ENCODE measurements at places on chromosomes 5 and 9.

- no peak for DNase-seq
Observed at GRCh38 chr9:118367383-118367782, 663.2 kb downstream of the TLR4 start.

DNA sequence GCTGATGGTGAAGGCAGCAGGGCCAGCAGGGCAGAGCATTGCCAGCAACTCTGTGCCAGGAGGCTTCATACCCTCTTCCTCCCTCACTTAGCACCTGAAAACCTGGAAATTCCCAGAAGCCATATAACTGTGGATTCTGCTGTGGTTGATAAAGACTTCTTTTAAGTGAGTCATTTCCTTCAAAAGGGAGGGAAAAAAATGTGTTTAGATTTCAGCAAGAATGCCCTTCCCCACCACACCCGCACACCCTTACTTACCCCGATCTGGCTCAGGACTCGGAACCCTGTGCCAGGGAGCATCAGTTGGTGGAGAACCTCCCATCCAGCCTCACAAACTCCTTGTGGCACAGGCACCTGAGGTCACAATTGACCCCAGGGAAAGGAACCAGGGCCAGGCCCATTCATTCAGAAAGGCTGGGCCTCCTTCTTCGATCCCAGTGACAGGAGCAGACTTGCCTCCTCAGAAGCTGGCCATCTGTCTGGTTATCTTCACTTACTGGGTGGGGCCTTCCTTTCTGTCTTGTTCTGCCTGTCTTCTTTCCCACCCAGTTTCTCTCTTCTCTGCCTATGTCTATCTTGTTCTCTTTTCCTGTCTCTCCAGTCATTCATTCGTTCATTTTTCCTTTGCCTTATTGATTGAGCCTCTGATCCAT lies 62.6 kb downstream of the PLAC8L1 start:
- no peak for DNase-seq

DNA sequence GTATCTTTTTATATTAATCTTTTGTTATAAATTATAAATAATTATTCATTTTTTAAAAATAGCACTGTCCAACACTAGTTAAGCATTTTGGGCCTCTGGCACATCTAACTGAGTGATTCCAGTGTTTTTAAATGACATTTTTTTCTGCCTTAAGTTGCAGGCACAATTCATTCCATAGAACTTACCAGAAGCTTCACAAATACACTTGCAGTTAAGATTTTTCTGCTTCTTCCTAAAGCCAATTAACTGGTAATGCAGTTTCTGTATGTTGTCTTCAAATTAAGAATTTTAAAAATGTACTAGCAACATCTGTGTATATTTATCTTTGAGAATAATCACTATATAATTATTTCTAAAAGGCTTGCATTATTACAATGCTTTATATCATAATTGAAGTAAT lies 11.2 kb upstream of the NFIB start:
- DNase-seq: no peak

- DNase-seq: no peak
Observed at GRCh38 chr9:38224941-38225340, 155.9 kb upstream of the SHB start.

DNA sequence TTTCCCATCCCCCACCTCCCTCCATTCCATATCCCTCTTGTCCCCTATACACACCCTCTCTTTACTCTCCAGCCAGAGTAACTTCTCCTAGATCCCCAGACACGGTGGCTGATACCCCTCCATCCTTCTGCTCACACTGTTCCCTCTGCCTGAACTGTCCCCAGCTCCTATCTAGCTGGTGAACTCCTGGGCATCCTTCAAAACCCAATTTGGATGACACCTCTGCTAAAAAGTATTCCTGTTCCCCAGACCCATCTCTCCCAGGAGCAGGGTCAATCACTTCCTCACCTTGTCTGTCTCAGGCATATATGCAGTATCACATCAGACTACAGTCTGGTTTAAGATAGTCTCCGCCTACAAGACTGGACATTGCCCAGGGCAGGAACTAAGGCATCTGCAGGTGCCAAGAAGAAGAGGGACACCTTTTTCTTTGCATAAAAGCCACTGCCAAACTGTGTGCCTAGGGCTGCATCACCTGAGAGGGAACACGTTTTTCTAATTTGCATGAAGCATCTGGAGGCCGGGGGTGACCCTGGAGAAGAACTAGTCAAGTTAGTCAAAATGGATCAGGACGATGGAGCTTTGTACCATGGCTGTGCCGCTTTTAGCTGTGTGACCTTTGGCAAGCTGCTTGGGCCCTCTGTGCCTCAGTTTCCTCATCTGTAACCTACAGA lies 27.1 kb downstream of the NR5A1 start:
- no peak for DNase-seq

DNA sequence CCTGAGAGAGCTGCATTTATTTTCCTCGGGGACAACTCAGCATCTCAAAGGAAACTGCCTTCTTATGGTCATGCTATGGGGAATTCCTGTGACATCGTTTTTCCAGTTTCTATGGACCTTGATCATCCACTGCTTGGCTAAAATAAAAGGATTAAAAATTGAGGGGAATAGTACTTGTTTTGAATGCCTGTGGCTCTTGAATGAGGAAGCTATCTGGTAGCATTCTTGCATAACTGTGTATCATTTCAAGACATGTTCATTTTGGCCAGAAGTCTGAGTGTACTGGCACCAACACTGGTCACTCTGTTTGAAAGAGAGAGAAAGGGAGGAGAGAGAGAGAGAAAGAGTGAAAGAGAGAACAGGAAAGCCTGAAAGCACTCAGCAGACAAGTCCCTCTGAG lies 116.7 kb downstream of the DOCK2 start:
- no peak for DNase-seq

DNA sequence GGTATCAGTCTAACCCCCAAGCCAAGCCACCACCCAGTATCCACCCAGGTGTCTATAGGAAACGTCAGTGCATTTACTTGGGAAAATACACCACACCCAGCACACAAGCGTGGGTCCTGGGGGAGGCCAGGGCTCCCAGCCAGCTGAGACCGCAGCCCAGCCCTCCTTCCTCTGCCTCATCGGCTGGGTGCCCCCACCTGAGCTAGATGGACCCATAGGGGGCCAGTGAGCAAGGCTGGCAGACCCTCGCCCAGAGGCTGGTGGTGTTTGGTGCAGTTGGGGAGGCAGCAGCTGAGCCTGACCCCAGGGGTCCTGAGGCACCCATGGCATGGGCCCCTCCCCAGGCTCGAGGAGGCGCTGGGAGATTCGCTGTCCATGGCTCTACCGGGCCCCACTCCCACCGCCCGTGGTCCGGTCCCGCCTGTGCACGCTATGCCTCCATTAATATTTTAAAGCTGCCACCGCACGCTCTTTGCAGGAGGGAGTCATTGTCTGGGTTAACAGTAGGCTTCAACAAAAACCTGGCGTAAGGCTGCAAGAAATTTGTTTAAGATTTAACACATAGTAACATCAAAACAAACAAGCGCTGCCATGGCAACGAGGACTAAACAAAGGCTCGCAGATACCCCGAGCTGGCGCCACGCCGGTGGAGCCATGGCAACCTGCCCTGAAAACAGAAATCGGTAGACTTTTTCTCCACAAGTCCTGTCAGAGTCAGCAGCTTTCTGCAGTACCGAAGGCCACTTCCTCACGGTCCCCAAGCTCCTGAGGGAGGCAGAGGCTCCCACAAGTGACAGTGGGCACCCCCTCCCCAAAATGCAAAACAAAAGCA lies 20.6 kb downstream of the TPPP start:
- DNase-seq: peak; percentile 63

- DNase-seq: no peak
Observed at GRCh38 chr5:132176521-132176945, 51.1 kb downstream of the P4HA2 start.

DNA sequence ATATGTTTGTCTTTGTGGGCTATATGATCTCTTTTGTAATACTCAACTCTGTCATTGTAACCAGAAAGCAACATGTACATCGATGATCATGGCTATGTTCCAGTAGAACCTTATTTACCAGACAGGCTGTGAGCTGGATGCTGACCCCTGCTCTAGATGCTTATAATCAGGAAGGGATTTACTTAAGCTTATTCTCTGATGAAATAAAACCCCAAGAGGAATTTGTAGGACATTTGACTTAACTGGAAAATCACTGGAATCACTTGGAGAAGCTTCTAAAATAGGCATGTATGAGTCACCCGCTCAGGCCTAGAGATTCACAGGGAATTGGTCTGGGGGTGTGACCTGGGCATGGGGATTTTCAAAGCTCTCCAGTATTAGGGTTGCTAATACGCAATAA lies 285.8 kb upstream of the ZNF608 start:
- no peak for DNase-seq

- no peak for DNase-seq
Observed at GRCh38 chr5:170508036-170508435, 4.2 kb downstream of the KCNIP1 start.

- no peak for DNase-seq
Observed at GRCh38 chr5:40796487-40796889, 1.7 kb downstream of the PRKAA1 start.

DNA sequence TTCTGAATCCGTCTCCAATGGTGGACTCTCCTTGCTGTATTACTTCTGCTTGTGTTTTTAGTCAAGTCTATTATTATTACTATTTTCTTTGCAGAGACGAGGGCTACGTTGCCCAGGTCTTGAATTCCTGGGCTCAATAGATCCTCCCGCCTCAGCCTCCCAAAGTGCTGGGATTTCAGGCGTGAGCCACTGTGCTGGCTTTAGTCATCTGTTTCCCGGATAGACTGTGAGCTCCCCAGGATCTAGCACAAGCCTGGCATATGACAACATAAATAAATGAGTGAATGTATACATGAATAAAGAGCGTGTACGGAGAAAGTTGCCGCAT lies 439 bp upstream of the DDX46 start:
- no peak for DNase-seq

DNA sequence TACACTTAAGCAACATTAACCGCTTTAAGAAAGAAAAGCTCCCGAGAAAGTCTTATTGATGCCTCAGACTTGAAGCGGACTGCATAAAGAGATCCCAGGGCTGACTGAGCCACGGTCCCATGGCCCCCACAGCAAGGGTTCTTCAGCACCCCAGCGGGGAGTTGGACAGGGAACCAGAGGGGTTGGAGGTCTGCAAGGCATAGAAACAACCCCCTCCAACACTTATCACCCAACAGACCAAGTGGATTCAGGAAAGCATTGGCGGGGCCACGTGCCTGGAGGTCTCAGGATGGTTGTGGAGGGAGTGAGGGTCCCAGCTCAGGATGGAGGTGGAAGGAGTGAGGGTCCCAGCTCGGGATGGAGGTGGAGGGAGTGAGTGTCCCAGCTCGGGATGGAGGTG lies 143.7 kb upstream of the IRX2 start:
- no peak for DNase-seq

GRCh38 chr5:74243634-74244033 lies 396.9 kb downstream of the ENC1 start:
- DNase-seq: no peak

- DNase-seq: no peak
Observed at GRCh38 chr5:181087309-181087708, 43.7 kb downstream of the OR2V1 start.

GRCh38 chr5:173041881-173042762 lies 14.0 kb upstream of the CREBRF start:
- no peak for DNase-seq

DNA sequence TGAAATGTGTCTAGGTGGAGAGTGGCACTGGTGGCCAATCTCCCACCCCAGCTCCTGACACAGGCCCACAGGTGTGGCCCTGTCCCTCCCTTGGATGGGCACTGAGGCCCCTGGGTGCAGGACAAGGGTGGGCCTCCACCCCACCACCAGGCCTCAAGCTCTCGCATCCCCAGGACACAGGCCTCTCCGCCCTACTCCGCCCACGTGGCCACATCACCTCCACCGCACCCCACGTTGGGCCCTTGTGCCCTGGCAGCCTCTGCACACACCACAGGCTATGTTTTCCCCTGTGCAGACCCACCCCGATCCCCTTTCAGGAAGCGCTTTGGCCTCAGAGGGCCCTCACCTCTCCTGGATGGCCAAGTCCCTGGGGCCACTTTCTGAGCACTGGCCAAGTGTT lies 54.7 kb downstream of the SECISBP2 start:
- DNase-seq: no peak

- DNase-seq: no peak
Observed at GRCh38 chr9:108363311-108363710, 492.5 kb downstream of the ACTL7B start.

GRCh38 chr5:124527220-124527991 lies 219.0 kb downstream of the ZNF608 start:
- no peak for DNase-seq

DNA sequence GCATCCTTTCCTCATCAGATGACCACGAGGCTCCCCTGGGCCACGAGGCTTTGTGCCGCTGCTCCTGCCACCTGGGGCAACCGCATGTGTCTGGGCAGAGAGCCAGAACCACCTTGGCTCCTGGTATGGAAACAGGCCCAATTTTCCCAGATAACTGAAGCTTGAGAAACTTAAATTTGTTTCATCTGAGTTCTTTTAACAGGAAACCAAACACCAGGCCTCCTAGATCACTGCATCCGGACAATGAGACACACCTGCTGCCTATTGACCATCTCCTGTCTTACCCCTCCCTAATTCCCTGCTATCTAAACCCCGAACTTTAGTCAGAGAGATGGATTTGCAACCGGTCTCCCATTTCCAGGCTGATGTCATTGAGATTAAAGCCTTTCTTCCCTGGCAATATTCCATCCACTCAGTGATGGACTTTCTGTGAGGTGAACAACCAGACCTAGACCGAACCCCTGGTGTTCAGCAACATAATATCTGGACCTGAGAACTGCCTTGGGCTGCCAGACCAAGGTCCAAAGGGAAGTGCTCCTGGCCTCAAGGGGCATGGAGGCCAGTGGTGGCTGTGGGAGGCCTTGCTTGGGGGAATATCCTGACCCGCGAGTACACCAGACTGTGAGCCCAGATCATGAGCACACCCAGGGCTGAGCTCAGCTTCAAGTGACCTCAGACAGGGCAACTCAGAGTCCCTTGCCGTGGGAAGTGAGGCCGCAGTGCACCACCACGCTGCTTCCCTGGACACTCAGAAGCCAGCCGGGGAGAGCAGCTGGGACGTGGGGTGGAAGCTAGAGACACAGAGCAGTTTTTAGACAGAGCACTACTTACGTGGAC lies 199.7 kb downstream of the HSPA4 start:
- DNase-seq: no peak

GRCh38 chr5:18305288-18305924 lies 671.1 kb downstream of the TAF11L14 start:
- DNase-seq: no peak

DNA sequence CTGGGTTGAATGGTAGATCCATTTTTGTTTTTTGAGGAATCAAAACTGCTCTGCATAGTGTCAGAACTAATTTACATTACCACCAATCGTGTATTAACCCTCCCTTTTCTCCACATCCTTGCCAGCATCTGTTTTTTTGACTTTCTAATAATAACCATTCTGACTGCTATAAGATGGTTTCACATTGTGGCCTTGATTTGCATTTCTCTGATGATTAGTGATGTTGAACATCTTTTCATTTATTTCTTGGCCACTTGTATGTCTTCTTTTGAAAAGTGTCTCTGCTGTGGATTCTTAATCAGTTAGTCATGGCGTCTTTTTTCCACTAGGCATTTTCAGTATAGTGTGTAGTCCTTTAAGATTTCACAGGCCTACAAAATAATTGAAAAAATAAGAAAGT lies 2144.3 kb upstream of the C9orf72 start:
- no peak for DNase-seq

DNA sequence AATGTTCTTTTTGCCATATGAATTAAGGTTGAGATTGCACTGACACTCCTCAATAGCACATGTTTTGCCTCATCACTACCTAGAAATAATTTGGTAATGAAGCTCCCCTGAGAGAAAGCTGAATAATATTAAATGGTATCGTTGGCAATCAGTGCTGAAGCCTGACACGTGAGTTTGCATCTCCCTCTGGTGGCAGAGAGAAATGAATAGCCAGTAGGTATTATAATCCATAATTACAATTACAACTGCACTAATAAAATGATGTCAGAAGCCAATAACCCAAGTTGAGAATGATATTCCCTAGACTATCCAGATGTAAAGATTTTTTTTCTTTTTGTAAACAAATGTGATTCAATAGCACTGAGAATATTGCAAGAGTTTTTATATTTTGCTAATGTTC lies 700.3 kb downstream of the PTPRD start:
- DNase-seq: no peak
